Neural crest cell (in vitro differentiated cells): ENCODE measurements at places on chromosomes 4 and X.
A peak's percentile ranks its signal among the peaks of the same experiment; 100 is the strongest.

GRCh38 chr4:8070736-8071718 is 87.6 kb downstream of the ABLIM2 start:
- no peak for DNase-seq

DNA sequence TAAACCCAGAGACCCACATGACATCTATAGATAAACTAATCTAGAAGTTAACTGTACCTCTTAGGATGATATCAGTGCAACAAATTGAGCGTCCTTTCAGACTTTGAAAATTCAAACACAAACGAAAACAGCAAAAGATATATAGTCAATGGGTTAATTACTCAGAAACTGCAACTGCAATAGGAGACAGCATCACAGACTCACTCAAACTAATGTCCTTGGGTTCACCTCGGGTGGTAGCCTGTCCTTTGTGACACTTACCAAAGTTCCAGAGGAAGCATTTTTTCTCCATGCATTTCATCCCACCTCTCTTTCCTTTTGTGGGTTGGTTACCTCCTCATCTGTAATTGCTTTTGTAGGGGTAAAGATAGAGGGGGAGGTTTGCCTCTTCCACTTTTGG is 9.7 kb downstream of the GC start:
- no peak for DNase-seq

GRCh38 chr4:128573781-128574508 is 235.6 kb upstream of the JADE1 start:
- DNase-seq: no peak

GRCh38 chr4:18440527-18441202 is 419.1 kb upstream of the LCORL start:
- DNase-seq: no peak

DNA sequence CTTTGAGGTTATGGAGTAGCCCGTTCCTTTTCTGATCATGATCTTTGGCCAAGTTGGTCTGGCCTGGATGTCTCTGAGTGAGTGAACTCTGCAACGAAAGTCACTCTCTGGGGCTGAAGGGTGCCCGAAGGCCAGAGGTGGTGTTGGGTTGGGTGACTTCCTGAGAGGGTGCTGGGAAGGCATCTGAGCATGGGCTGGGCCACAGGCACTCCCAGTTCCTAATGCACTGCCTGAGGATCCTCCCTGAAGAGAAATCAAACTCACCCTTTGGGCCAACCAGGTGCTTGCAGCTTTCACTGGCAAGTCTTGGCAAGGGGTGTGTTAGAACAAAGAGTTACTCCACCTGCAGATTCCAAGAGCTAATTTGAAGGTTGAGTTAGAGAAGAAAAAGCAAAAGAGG is 66.4 kb upstream of the SCML1 start:
- DNase-seq: no peak

DNA sequence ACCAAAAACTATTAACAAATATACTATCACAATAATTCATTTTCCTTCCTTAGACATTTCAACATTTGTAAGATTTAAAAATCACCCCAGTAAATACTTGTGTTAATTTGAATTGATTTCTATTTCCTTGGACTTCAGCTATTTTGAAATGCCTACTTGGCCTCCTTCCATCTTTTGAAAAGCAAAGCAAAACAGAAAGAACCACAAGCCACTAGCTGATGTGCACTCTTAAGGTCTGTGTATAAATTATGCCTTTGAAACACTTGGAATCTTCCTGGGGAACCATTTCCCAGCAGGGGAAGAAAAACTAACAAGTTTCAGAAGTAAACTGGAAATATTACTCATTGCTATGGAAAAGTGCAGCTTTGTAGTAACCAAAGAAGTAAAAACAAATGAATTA is 139.8 kb downstream of the CLCN4 start:
- no peak for DNase-seq

DNA sequence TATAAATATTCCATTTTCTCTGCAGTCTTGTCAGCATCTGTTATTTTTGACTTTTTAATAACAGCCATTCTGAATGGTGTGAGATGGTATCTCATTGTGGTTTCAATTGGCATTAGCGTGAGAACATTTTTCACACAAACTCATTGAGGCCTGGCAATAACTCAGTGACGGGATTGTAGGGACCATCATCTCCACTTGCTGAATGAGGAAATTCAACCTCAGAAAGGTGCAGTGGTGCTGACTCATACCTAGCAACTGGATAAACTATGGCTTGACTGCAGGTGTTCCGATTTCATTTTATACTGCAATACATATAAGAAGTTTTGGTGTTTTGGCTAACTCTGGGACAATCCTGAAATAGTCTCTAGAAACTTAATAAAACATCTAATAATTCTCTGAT is 88.3 kb upstream of the DDIT4L start:
- DNase-seq: no peak

GRCh38 chr4:17490575-17491059 is 21.3 kb downstream of the QDPR start:
- no peak for DNase-seq

GRCh38 chr4:40656201-40656863 is 26.7 kb upstream of the RBM47 start:
- no peak for DNase-seq

DNA sequence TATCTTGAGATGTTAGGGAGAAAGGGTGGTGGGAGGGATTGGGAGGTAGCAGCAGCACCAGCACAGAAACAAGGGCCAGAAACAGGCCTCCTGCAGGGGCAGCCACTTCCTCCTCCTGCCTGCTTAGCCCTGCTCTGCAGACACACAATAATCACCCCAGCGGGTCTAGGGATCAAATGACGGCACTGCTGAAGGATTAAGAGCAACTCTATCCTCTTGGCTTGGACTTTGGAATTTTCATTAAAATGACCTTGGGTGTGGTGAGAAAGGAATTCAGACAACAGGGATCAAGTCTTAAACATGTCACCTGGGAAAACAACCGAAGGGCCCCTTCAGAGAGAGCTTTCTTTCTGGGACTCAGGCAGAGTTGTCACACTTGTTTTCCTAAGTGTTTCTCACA is 353.4 kb downstream of the SPRY1 start:
- no peak for DNase-seq

DNA sequence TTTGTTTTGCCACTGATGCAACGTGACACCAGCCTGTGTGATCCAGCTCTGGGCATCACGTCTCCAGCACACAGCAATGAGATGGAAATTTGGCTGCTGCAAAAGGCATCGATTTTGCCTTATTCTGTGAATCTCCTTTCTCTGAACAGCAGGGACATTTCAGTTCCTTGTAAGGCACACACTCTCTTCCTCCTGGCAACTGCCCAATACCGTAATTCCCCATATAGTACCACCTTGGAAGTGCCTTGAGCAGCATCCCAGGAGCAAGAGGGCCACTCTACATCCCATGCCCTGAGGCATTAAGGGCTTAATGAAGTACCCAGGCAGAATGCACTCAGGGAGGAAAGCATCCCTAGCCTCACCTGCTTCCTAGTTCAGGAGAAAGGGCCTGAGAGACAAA is 10.5 kb upstream of the MAMLD1 start:
- no peak for DNase-seq

DNA sequence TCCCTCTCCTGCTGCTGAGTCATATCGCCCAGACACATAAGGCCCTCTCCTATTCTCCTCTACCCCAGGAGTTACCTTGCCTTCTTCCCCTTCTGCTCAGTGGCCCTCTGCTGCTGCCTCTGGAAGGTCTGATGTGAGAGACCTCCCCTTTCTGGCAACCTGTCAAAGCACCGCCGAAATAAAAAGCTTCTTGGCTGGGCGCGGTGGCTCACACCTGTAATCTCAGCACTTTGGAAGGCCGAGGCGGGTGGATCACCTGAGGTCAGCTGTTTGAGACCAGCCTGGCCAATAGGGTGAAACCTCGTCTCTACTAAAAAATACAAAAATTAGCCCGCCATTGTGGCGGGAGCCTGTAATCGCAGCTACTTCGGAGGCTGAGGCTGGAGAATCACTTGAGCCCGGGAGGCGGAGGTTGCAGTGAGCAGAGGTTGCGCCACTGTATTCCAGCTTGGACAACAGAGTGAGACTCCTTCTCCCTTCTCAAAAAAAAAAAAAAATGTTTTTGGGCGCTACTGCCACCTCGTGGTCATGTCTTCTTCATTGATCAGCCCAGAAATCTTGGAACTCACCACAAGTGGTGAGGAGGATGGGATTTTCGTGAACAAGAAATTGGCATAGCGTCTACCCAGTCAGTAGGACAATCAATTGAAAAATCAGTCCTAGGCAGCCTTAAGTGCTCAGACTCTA is 8.6 kb upstream of the ZXDA start:
- DNase-seq: peak; percentile 1

GRCh38 chrX:105328773-105329172 is 108.3 kb upstream of the TEX13A start:
- no peak for DNase-seq

DNA sequence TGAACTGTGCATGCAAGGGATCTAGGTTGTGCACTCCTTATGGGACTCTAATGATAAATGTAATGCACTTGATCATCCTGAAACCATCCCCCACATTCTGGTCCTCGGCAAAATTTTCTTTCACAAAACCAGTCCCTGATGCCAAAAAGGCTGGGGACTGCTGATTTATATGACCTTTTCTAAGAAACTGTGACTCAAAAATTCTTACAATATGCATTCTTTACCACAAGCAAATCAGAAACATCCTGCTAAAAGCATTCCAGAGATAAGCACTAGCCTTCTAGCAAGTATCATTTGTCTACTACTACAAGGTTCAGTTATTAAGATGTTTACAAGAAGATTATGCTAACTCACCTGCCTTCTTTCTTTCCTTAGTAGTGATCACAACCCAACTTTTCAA is 166.5 kb upstream of the PCDH7 start:
- DNase-seq: no peak
